Fibroblast of gingiva (primary cell): ENCODE measurements at places on chromosomes 12 and 14.

GRCh38 chr14:21155963-21156362 is at the start of gene OR5AU1:
OR5AU1 (minus strand) TSS chr14:21156063; CDS start chr14:21155872, 191 bp downstream.
- DNase-seq = no peak

- DNase-seq = peak; percentile 59
These were observed 272.8 kb downstream of the AKAP6 start for GRCh38 chr14:32601906-32602305.

DNA sequence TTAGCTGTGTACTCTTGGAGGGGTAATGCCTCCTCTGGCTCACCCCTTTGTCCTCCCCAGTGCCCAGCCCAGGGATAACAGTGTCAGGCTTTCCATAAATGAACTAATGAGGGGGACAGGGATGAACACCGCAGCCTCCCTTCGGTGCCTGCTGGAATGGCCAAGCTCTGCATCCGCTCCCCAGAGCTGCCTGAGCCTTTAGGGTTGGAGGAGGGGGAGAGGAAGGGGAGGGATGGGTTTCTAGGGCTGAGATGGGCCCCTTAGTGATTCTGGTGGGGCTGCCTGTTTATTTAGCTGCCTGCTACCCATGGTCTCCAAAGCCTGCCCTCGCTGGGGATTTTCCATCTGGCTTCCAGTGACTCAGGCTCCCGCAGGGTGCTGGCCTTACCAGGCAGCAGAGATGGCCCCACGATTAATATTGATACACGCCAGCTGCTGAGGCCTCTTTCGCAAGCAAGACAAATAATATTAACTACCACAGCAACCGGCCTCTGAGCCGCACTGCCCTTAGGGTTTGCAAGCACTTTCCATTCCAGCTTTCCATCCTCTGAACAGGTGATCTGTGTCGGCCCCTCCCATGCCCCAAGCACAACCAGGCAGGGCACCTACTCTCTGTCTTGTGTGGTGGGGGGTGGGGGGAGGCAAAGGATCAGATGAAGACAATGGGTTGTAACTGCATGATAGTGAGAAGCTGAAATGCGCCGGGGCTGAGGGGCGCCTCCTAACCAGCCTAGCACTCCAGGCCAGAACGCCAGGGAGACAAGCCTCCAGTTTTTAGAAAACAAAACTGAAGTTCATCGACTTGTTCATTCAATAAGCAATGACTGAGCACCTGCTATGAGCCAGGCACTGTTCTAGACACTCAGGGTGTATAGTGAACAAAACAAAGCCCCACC is 56.7 kb downstream of the C14orf132 start:
- peak; percentile 66 for DNase-seq

GRCh38 chr14:63705561-63706070 is 22.2 kb downstream of the SGPP1 start:
- no peak for DNase-seq

DNA sequence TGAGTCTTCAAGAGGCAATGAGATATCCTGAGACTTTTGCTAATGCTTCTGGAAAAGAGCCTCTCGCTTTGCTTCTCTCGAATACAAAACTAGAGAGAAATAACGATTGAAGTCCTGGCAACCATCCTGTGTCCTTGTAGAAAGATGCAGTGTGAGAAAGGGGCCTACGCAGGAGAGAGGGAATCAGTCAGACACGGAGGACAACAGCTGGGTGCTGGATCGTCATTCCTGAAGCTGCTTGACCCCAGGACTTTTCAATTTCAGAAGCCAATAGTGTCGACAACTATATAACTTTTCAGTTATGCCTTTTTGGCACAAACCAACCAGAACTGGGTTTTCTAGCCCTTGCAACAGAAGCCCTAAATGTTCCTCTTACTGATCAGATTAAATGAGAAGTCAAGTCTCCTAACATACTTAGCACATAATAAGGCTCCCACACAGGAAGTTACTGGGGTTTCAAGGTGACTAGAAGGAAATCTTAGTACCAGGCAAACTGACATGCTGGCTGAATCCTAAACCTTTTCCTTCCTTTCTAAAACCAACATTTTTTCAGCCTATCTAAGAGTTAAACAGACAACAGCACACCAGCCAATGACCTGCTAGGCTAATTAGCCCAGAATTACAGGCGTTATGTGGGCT is 755.6 kb downstream of the MED13L start:
- DNase-seq = no peak

DNA sequence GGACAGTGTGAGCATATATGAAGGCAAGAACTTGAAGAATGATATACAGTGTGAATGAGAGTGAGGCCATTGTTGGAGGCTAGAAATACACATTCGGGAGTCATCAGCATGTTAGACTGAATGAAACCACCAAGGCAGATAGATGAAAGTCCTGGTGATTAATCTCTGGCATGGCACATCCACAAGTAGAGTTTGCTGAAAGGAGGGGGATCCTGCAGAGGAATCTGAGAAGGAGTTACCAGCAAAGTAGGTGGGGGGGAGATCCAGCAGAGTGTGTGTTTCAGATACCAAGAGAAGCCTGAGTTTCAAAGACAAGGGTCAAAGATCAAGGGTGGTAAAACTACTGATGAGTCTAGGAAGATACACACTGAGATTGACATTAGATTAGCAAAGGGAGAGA is 426.7 kb upstream of the DCN start:
- DNase-seq = no peak

DNA sequence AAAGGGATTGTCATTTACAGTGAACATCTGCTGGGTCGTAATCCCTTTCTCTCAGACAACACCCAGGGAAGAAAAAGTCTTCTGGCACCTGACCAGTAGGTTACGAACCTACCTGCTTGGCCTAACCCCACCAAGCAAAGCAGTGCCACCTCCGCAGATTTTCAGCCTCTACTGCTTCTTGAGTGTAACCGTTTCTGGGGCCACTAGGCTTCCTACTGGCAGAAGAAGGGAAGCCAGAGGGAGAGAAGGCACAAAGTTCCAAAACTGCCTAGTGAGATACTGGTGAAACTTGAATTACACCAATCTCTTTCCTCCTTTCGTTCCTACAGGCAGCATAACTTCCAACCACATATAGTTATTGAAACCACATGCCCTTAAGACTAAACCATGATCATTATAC is 383.6 kb downstream of the BCAT1 start:
- peak; percentile 50 for DNase-seq

DNA sequence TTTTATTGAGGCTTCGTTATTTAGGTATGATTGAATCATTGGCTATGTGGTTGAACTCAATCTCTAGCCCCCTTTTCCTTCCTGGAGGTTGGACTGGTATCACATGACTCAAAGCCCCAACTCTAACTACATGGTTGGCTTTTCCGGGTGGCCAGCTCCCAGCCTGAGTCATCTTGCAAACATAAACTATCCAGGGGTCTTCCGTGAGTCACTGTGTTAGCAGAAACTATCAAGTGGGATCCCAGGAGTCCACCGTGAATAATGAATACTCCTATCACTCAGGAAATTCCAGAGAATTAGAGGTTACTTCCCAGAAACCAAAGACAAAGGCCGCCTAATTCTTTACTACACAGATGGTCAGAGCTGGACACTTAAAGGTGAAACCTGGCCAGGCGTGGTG is 19.7 kb upstream of the PLEKHD1 start:
- DNase-seq = no peak

- DNase-seq = no peak
These were observed 60.5 kb upstream of the PNMA1 start for GRCh38 chr14:73774671-73775070.

DNA sequence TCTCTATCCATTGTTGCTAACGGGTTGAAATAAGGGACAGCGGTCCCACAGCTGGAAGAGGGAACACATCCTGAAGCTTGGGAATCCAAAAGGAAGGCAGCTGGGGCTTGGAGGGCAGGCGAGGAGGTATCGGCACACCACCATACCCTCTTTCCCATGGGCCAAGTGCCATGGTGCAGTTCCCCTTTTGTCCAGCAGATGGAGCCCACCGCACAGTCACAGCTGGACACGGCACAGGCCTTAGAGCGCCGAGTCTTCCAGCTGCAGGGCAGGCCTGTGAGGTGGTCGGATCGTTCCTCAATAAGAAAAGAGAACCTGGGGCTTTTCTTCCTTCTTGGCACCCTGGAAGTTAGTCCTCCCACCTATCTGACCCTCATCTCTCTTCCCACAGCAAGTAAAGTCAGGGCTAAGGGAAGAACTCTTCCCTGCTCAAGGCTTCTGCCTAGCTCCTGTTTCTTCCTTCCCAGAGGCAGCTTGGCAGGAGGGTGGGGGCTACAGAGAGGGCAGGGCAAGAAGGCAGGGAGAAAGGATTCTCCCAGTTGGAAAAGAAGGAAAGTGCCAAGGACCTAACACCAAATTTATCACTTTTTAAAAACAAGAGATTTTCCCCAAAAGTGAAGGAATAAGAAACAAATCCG is 8.6 kb downstream of the PPP1R1A start:
- DNase-seq = peak; percentile 66

GRCh38 chr14:53460544-53460943 is 307.4 kb upstream of the DDHD1 start:
- no peak for DNase-seq

DNA sequence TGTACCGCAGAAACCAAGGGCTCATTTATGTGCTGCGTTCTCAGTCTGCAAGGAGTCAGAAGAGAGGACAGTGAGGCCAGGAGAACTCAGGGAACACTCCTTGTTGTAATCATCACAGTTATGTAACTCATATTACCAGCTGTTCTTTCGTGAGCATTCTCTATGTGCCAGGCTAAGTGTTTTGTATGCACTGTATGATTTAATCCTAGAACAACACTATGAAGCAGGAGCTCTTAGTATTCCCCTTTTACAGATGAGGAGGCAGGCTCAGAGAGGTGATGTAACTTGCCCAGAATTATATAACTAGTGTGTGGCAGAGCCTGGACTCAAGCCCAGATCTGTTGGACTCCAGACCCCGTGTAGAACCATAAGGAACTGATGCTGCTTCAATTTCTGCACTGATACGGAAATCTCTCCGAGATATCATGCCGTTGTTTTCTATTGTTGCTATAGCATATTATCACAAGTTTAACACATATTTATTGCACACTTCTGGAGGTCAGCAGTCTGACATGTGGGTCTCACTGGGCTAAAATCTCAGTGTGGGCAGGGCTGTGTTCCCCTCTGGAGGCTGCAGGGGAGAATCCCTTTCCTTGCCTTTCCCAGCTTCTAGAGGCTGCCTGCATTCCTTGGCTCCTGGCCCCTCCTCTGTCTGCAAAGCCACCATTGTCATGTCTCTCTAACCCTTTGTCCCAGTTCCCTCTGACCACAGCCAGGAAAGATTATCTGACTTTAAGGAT is 16.3 kb upstream of the CD9 start:
- no peak for DNase-seq

DNA sequence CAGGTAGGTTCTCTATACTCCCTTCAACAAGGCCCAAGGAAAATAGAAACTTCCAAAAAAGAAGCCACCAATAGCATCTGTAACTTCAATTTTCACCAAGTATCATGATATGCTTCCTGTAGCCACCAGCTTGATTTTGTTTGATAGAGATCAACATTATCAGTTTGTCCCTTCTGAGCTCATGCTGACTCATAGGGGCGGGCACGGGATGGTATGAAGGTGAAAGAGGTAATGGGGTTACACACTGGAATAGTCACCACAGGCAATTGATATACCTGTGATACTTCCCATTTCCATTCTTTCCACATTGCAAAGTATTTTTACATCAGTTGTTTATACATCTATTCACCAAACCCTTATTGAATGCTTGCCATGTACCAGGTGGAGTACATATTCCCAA is 134.1 kb downstream of the KCNA5 start:
- no peak for DNase-seq

GRCh38 chr14:102277874-102278630 is 26.9 kb downstream of the MOK start:
- DNase-seq = no peak

DNA sequence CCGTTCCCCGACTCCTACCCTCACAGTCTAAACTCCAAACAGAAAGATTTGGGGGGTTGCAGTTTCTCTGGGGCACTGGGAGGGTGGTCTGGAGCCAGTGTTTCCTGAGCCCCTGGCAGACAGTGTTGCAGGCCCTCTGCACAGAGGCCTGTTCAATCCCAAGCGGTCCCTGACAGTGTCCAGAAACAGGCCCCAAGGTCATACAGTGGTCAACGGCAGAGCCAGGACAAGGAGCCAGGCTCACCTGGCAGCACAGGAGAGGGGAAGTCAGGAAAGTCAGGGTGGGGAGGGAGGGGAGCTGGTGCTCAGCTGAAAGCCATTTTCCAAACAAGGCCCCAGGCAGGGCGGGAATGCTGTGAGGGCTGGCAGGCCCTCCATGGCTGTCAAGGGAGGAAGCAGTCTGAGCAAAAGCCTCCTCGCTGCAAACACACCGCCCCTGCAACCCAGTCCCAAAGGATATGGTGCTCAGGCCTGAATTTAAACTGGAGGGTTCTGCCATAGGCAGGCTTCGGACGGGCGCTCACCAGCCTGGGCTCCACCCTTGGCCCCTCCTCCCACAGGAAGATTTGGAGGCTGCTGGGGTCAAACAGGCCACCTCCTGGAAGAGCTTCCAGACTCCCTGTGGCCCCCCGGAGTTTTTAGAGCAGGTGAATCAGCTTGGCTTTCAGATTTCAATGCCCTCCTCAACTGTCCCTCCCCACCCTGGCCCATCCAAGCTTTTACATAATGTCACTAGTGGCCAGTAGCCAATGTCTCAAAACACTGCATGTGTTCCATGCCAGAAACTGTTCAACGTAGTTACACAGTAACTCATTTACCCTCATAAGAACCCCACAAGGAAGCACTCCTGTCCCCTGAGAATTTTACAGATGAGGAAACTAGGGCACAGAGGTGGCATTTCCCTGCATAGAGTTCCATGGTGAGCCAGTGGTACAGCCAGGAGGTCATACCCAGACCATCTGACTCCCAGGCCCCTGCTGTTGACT is 41.5 kb downstream of the CHGA start:
- no peak for DNase-seq

DNA sequence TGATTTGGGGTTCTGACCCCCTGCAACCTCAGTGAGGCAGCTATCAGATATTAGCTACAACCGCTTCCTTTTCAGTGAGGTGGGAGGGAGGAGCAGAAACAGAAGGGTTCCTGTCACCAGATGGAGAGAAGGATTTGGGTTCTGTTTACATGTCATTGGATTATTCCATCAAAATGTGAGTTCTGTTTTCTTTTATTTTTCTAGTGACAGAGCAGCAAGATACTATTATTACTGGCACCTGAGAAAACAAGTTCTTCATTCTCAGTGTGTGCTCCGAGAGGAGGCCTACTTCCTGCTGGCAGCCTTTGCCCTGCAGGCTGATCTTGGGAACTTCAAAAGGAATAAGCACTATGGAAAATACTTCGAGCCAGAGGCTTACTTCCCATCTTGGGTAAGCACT is 52.8 kb downstream of the FRMD6 start:
- no peak for DNase-seq

GRCh38 chr12:54197431-54197909 is 8.7 kb upstream of the SMUG1 start:
- no peak for DNase-seq

- DNase-seq = peak; percentile 76
These were observed 386.8 kb downstream of the BCAT1 start for GRCh38 chr12:24561882-24562770.

DNA sequence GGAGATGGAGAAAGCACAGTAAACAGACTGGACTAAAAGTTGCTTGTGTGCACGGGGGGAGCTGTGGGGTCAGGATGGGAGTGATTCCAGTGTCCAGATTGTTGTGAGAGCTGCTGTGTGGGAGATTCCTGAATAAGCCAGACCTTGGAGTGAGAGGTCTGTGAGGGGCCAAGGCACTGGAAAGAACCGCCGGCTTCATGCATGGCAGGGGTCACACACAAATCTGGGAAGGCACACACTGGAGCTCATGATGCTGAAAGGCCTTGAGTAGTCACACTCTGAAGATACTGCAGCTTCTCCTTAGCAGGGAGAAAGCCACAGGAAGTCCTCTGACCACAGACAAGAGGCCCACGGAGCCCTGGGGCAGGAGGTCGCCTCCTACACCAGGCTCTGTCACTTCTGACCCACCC is 23.1 kb downstream of the ADCY6 start:
- no peak for DNase-seq
